Stimulated activated CD4-positive, alpha-beta T cell treated with anti-CD3 and anti-CD28 coated beads, Interleukin-4, amount 100 ng/mL, for 48 hours (primary cell): ENCODE measurements at places on chromosomes 7 and 10.

DNA sequence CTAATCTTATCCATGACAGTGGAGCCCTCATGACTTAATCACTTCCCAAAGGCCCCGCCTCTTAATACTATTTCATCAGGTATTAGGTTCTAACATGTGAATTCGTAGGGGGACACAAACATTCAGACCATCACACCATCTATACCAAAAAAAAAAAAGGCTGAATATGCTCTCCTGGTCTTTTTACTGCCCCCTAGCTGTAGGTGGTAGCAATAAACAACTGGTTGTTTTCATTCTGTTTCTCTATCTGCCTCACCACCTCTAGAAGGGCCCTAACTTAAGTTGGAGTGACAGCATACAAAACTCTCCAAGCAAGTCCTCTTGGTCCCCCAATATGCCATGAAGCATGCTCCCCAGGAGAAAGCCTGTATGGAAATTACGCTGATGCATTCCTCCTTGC is 94.1 kb downstream of the GRM8 start:
- no peak for DNase-seq

- DNase-seq = no peak
These were observed 30.9 kb upstream of the LMTK2 start for GRCh38 chr7:98075801-98076200.

GRCh38 chr7:100972002-100972347 is 2.6 kb downstream of the MUC12 start:
- DNase-seq = no peak

DNA sequence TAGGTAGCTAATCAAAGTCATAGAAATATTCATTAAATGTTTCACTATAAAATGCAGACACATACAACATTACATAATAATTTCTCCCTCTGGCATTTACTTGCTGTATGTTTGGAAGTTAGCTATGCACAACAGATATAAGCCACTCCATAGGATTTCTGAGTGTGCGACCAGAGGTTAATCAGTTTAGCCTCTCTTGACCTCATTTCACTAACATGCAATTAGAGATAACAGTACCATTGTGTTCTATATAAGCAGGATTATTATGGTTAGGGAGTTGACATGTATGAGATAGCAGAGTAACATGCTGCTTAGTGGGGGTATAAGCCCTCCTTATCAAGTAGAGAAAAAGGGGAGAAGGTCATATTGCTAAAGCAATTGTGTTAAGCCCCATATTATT is 26.4 kb downstream of the GLUD1 start:
- DNase-seq = no peak

GRCh38 chr10:122492006-122492405 is 30.7 kb downstream of the HTRA1 start:
- DNase-seq = no peak

DNA sequence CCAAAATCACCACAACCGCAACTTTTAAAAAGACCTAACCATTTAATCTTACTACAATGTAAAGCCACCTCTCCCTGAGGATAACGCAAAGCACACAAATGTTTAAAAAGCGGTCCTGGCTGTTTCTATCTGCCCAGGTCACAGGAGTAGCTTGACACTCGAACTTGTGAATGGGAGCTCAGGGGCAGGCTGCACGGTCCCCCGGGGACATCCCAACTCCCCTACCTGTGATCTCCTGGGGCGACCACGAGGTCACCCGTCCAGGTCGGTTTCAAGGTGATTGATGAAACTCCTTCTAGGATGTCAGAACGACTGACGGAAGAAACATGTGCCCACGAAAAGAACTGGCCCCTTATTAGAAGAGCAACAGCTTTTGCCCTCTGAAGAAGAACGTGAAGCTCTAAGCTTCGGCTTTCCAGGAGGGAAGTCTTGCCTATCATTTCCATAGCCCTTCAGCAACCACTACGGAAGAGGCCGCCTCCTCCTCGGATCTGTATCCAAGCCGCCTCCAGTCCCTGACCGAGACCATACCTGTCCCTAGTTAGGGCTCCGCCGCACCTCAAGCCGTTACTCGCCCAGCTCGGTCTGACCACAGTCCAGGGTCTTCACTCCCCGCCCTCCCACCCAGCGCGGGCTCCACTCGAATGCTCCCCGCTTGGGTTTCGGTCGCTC is 459 bp downstream of the CYCS start:
- no peak for DNase-seq

DNA sequence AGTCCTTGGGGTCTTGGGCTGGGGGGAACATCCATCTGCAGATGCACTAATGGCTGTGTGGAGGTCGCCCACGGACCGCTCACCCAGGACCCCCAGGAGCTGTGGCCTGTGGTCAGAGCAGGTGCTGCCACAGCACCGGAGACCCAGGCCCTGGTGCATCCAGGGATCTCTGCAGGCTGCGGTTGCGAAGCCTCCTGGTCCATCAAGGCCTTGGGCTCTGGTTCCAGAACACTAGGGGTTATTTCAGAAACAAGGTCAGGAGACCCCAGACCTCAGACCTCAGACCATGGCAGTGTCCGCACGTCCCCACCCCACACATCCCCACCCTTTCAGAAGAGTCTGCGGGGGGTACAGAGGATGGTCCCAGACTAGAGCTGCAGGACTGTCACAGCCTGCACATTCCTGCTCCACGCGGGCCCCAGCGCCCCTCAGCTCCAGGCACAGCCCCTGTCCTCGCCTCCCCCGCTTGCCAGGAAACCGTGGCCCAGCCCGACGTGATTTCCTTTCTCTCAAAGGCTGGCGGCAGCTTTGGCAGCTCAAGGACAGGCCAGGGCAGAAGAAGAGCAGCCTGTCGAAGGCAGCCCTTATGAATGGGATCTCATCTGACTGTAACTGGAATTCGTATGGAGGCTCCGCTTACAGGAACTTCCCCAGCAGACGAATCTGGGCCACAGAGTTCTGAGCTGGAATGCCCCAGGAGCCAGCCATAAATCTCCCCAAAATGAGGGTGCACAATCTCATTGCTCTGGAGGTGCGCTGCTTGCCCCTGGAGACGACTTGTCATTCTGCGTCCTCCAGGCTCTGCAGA is 136.2 kb upstream of the RET start:
- no peak for DNase-seq

DNA sequence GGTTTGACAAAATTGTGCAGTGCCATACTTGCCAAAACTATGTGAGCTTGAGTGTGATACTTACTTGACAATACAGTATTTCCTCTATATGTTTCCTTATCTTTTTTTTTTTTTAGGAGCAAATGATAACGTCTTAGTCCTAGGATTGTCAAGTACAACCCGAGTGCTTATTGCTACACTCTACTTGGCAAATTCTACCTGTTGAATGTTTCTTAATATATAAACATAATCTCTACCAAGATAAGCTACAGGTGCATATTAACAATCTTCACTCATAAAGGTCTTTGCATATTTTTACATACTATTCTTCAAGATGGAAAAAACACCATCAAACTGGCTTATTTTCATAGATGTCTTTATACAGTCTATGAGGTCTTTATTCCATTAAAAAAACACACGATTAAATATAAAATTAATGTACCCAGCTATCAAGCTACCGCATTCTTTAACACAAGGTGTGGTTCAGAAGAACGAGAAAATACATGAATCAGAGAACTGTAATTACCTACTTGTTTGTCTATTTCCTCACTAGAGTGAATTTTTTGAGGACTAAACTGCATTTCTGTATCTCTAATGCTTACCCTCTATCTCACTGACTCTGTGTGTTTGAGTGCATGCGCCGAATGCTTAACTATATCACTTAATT is 76.1 kb upstream of the PDSS1 start:
- DNase-seq = no peak

GRCh38 chr7:89265631-89266030 is 470.1 kb upstream of the TEX47 start:
- DNase-seq = no peak

DNA sequence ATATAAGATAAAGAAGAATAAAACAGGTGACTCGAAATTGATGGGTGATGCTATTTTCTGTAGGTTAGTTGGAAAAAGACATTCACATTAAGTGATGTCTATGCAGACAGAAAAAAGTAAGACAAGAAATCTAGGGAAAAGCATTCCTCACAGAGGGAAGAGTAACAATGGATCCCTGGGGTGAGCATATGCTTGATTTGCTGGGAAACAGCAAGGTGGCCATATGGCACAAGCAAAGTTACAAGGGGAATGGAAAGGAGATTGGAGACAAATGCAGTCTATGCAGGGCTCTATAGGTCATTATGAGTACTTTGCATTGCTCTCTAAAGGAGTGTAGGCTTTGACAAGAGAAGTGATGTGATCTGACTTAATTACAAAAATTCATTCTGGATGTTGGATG is 90.9 kb upstream of the ZNF804B start:
- no peak for DNase-seq

- no peak for DNase-seq
These were observed 100.7 kb upstream of the AFAP1L2 start for GRCh38 chr10:114504769-114505579.

DNA sequence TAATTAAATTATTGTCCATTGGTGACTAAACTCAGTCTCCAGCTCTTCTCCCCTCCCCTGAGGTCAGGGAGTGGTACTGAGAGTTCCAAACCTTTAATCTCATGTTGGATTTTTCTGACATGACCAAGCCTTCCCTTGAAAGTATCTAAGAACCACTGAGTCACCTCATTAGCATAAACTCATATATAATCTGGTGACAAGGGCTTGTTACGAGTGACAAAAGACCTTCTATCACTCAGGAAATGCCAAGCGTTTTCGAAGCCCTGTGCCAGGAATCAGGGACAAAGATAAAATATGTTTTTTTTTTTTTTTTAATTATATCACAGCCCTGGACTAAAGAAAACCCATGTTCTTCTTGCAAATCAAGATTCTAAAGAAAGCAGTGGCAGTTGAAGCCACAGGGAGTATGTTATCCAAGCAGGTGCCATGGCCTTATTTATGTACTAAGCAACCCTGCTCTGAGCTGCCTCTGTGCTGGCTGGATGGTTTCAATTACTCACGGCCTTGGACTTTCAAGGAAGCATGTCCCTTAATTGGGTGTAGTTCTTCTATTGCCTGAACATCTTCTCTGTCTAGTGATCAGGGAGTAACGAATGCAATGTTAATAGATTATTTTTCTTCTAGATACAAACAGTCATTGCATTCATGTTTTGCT is 169.0 kb upstream of the PRKCQ start:
- no peak for DNase-seq

DNA sequence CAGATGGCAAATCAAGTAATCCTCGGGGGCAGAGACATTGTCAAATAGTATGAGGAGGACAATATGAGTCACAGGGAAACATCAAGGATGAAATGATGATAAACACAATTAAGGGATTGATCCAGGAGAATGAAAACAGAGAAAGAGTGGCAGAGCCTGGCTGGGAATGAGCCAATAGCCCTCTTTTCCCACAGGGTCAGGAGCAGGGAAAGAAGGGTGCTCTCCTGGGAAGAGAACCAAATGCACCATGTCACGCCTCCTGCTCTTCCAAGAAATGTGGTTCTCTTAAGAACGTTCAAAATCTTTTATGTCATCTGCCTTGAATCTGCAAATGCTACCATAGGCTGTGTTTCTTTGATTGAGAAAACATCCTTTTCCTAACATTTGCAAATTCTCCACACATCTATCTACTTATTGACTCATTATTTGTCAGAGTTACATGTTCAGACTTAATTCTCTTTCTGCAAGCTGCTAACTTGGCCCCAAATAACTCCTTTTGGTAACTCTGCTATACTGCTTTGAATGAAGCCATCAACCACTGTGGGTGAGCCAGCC is 50.6 kb downstream of the HIPK2 start:
- DNase-seq = no peak

DNA sequence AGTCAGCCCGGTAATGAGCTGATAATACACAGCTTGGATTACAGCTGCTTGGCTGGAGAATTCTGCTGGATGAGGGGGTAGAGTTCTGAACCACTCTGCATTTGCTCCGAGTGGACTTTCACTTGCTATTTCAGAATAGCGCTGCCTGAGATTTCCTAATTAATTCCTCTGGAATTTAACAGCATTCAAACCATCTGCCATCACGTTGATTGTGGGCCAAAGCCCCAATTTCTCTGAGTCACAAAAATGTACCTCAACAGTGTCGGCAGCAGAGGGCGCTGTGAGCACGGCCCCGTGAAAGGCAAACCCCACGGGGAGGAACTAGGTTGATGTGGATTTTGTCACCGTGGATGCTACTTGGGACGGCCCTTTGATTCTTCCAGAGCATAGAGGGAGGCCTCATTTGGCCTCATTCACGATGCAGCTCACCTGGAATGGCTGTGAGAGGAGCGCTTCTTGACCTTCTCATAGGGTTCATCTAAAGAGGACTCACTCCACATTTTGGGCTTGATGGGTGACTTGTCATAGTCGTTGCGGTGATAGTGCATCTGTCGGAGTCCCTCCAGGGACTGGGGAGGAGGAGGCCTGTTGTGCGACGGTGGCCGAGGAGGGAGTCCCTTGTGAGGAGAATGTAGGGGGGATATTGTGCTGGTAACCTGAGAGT is 73.3 kb downstream of the PRPF18 start:
- peak; percentile 49 for DNase-seq

GRCh38 chr10:119896061-119896655 is 3.6 kb downstream of the SEC23IP start:
- no peak for DNase-seq

DNA sequence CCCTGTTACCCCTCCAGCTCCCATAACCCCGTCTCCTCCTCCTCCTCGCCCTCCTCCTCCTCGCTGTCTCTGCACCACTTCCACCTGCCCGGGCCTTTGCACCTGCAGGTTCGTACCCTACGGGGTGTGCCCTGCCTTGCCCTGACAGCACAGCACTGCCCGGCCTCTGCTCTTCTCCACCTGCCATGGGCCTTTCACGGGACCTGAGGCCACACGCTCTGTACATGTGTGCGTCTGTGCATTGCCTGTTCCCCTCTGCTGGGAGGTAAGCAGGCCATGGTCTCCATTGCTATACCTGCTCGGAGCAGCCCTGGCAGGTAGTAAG is 40.0 kb downstream of the MICALL2 start:
- DNase-seq = no peak

DNA sequence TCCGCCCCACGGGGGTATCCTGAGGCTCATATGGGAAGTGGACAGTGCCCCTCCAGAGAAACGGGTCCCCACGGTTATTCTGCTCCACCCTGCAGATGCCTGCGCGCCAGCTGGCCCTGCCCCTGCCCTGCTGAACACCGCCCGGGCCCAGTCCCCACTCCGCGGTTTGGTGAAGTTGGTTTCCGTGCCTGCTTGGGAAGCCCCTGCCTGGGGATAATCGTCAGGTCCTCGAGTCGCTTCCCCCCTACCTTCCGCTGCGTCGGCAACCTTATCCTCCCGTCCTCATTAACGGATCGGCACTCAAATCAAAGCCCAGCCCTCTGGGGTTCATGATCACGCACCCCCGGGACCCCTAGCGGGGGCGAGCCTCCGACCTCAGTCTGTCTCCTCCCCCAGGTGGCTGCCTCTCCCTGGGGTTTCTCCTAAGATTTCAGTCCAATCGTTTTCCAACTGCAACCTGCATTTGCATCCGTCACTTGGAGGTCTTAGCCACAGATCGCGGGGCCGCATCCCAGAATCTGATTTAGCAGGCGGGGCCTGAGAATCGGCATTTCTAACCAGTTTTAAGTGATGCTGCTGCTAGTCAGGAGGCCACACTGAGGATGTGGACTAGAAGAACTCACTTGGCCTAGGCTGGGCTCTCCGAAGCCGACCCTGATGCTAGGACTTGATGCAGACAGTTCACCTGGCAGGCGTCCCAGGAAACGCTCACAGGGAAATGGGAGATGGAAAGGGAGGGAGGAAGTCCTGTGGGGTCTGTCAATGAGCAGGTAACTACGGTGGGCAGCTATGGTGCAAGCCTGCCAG is 27.6 kb downstream of the WDR86 start:
- DNase-seq = no peak

GRCh38 chr10:84783386-84783785 is 455.0 kb downstream of the CCSER2 start:
- DNase-seq = no peak
